Adrenal gland (tissue), 19 donors: ENCODE measurements at places on chromosomes 12 and 14. TPM values are rescaled to one million over a fixed set of nuclear protein-coding genes. Genes with fewer than 3 reads are reported as not detected.

TMEM179 gene
- 11.7 TPM for total RNA-seq

WNT1 gene
- total RNA-seq: not detected

OAS3 gene
- 8.9 TPM for total RNA-seq

CAPZA3 gene
- total RNA-seq: not detected
